ENCODE measurements at places on chromosomes 13 and 19.

- no peak for DNase-seq
These were observed 278.4 kb upstream of the DACH1 start for GRCh38 chr13:72145383-72145782.

DNA sequence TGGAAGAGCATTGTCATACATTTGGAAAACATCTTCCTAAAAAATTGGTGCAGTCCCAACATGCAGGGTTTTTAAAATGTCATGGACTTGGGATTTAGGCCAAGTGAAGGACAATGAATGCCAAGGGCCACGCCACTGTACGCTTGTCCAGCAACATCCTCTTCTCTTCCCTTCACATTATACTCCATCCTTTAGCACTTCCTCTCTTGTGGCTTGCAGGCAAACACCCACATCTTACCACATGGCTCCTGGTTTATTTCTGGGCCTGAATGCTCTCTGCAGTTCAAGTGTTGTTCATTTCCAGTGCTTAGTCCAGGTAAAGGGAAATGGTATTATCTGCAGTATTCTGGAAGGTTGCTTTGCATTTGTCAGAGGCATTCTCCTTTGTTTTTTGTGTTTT is 45.0 kb downstream of the CBY2 start:
- no peak for DNase-seq

- DNase-seq, result no peak
These were observed 253.7 kb upstream of the RXFP2 start for GRCh38 chr13:31485651-31486051.

DNA sequence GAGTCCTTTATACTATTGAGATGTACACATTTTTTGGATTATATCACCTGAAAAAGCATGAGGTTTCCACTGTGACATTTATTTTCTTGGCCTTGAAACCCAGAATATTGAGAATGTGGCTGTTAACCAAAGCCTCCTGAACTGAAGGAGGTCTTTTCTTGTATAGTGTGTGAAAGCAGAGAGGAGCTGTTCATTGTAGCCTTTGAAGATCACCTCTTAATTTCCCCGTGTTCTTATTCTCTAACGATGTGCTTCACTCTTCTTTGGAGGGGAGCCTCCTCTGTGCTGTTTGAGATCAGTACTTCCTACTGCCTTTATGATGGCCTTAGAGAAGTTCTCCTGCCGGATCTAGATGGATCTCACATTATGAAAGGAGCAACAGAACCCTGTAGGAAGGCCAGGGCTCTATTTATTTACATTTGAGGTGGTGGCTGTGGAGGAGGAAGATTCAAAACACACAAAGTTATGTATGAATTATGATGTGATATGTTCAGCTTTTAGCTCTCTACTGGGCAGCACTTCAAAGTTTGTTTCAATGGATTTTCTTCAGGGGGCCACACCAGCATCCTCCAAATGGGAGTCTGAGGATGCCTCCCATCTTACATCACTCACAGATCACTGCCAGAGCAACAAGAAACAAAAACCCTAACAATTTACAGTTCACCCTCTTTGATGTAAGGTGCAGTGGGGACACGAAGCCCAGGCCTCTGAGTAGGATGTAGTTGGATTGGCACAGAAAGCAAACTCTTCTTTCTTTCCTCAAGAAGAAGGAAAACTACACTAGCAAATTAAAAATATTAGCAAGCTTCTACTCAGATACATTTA is 322.3 kb downstream of the DLEU7 start:
- no peak for DNase-seq

- no peak for DNase-seq
These were observed 8.7 kb downstream of the ACER1 start for GRCh38 chr19:6324757-6325156.

- no peak for DNase-seq
These were observed 11.5 kb downstream of the FZR1 start for GRCh38 chr19:3517638-3518037.

DNA sequence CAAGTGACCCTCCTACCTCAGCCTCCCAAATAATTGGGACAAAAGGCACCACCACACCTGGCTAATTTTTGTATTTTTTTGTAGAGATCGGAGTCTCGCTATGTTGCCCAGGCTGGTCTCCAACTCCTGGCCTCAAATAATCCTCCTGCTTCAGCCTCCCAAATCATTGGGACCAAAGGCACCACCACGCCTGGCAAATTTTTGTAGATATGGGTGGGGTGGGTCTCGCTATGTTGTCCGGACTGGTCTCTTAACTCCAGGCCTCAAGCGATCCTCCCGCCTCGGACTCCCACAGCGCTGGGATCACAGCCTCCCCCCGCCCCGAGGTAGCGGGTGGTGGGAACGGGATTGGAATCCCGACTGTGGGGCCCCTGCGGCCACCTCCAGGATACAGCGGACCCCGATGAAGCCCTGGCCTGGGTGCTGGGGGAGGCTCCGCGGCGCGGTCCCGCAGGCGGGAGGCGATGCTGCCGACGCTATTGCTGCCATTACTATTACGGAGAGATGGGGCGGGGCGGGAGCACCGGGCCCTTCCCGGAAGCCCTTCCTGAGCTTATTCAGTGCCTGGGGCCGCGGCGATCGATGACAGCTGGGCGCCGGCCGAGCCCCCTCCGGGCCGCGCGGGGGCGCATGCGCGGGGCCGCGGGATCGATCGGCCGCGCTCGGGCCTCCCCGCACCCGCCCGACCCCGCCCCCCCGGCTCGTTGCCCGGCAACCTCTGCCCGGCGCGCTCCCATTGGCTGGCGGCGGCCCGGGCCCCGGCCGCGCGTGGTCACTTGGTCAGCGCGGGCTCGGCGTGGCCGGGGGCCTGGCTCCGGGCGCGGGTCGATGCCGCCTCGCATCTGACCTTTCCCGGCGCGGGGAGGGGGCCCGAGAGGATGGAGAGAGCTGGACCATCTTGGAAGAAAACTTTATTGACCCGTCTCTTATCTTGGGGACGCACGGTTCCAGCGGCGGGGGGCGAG is 27.9 kb upstream of the ONECUT3 start:
- peak; percentile 39 for DNase-seq

DNA sequence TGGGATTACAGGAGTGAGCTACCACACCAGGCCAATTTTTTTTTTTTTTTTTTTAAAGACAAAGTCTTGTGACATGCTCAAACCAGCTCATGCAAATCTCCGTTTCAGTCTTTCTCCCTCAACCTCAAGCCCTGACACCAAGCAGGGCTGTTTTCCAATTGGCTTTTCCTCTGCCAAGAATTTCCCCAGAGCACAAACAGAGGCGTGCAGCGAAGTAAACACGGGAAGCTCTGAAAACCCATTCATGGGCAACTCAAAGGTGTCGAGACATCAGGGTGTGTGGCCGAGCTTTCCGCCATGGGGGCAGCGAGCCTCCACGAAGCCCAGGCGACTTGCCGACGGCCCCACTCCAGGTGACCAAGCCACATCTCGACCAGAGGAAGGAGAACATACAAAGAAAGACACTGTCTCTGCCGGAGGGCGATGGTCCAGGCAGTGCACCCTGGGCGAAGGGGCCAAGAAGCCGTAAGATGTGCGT is 70.0 kb downstream of the INSR start:
- DNase-seq, result no peak

DNA sequence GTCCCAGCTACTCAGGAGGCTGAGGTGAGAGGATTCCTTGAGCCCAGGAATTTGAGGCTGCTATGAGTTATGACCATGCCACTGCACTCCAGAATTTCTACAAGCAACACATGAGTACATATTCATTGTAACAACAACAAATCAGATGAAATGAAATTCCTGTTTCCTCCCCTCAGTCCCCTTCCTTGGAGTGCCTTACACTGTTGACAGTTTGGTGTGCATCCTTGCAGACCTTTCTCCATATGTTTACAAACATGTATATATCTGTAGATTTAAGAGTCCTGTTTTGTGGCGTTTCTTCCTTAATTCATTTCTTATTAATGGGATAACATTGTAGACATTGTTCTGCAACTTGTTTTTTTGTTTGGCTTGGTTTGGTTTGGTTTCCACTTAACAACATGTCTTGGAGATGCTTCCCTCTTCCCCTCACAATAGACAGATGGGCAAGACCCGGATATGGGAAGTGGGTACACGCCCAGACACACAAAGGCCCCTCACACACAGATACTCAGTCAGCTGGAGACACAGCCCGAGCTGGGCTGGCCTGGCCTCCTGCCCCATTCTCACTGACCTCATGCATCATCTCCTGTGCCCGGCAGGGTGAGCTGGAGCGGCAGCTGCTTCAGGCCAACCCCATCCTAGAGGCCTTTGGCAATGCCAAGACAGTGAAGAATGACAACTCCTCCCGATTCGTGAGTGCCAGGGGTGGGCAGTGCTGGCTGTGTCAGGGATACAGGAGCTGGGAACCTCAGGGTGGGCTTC is 21.7 kb downstream of the MYH14 start:
- no peak for DNase-seq

DNA sequence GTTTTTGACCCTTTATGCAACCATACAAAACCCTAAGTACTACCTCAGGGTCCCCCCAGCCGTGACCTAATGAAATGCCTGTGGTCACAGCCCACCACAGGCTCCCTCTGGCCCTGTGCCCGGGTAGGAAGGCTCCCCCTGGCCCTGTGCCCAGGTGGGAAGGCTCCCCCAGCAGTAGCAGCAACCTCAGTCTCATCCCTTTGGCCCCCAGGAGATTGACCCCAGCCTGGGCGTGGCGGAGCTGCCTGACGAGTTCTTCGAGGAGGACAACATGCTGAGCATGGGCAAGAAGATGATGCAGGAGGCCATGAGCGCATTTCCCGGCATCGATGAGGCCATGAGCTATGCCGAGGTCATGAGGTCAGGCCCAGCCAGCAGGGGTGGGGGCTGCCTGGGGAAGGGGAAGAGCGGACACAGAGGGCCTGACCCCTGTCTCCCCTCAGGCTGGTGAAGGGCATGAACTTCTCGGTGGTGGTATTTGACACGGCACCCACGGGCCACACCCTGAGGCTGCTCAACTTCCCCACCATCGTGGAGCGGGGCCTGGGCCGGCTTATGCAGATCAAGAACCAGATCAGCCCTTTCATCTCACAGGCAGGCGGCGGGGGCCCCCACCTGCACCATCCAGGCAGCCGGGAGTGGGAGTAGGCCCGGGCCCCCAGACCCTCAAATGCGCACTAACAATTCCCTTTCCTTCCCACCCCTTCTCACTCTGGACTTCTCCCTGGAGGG is 6.3 kb upstream of the BEST2 start:
- DNase-seq, result no peak

DNA sequence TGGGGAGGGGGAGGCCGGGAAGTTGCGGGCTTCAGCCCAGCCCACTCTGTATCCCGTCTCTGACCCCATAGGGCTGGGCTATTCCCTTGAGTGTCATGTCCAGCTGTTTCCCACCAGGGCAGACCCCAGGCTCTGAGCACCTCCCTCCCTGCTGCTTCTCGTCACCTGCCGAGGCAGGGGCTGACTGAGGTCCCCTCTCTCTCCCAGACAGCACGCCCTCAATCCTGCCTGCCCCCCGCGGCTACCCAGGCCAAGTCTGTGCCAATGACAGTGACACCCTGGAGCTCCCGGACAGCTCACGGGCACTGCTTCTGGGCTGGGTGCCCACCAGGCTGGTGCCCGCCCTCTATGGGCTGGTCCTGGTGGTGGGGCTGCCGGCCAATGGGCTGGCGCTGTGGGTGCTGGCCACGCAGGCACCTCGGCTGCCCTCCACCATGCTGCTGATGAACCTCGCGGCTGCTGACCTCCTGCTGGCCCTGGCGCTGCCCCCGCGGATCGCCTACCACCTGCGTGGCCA is 625 bp downstream of the F2RL3 start:
- no peak for DNase-seq

Measured in activated CD8-positive, alpha-beta T cell treated with anti-CD3 and anti-CD28 coated beads, Interleukin-2, amount 10 ng/mL, durations not matched to agents 7 days and 5 days (primary cell).